NCI-H1105 treated with DMSO at 0.1 percent for 48 hours (cell line): ENCODE measurements at places on chromosomes 13 and 19.

DNA sequence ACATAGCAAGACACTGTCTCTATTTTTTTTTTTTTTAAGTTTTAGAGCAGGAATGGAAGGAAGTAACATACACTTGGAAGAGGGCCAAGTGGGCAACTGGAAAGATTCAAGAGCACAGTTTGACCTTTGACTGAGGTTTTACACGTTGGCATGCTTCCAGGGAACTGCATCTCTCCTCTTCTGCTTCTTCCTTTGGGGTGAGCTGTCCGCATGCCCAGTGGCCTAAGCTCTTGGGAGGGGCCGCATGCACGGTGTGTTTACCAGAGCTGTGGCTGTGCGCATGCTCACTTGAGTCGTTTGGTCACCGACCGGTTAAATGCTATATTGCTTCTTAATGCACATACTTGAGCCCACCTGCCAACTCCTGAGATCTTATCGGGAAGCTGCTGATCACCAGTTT is 727.7 kb downstream of the UQCRFS1 start:
- no peak for DNase-seq

- no peak for DNase-seq
These were observed 742.1 kb downstream of the LIG4 start for GRCh38 chr13:107473253-107473652.

DNA sequence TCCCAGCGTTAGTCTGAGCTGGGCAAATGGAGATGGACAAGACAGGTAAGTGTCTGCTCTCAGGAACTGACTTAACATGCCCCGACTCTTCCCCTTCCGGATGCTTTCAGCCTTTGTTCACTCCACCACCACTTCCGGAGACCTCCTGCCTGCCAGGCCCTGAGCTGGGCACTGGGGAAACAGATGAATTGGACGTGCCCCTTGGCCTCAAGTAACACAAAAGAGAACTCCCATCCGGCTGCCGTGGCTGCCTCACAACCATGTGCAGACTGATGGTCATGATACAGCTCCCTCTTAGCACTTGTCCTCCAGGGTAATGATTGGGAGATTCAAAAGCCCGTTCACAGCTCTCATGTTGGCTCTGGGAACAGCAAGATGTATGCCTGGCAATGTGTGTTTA is 6.9 kb downstream of the ZNF784 start:
- no peak for DNase-seq

DNA sequence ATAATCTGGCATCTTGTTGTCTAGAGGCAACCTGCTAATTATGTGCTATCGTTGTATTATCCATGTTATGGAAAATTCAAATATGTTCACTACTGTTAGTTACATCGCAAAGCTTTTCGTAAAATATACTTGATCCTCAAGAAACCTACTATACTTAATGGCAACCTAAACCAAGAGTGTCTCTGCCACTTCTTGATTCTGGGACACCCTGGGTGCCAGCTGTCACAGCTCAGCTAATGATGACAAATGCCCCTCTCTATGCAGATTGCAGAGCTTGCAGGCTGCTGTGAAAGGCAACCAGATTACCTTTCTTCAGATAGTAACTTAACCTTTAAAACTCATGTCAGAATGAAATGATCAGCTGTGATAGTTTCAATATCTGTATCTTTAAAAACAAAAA is 8.9 kb upstream of the MAB21L1 start:
- DNase-seq: no peak

DNA sequence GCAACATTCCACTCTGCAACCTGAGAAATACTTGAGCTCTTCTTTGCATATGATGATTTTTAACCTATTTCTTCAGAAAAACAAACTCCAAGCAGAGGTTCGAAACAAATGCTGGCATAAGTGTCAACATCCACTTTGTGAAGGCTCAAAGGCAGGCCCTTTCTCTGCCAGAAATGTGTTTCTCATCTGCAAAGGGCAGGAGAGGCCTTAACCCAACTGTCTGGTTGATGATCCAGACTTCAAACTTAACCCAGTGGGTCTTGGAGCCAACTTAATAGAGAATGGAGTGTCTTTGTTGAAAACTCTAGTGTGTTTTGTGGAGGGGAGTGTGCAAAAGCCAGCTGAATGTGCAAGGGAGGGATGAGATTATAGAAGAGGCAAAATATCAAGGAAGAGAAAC is 28.3 kb upstream of the ZNF507 start:
- no peak for DNase-seq

DNA sequence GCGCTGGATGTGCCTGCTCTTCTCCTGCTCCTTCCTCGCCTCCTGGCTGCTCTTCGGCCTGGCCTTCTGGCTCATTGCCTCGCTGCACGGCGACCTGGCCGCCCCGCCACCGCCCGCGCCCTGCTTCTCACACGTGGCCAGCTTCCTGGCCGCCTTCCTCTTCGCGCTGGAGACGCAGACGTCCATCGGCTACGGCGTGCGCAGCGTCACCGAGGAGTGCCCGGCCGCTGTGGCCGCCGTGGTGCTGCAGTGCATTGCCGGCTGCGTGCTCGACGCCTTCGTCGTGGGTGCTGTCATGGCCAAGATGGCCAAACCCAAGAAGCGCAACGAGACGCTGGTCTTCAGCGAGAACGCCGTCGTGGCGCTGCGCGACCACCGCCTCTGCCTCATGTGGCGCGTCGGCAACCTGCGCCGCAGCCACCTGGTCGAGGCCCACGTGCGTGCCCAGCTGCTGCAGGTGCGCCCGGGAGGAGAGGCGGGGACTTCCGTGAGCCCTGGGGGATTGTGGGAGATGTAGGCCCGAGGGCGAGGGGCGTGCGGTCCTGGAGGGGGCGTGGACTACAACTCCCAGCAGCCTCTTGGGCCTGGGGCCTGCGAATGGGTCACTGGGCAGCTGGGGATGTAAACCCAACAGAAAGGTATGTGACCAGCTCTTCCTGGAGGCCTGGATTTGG is 6.7 kb downstream of the KCNJ14 start:
- no peak for DNase-seq

DNA sequence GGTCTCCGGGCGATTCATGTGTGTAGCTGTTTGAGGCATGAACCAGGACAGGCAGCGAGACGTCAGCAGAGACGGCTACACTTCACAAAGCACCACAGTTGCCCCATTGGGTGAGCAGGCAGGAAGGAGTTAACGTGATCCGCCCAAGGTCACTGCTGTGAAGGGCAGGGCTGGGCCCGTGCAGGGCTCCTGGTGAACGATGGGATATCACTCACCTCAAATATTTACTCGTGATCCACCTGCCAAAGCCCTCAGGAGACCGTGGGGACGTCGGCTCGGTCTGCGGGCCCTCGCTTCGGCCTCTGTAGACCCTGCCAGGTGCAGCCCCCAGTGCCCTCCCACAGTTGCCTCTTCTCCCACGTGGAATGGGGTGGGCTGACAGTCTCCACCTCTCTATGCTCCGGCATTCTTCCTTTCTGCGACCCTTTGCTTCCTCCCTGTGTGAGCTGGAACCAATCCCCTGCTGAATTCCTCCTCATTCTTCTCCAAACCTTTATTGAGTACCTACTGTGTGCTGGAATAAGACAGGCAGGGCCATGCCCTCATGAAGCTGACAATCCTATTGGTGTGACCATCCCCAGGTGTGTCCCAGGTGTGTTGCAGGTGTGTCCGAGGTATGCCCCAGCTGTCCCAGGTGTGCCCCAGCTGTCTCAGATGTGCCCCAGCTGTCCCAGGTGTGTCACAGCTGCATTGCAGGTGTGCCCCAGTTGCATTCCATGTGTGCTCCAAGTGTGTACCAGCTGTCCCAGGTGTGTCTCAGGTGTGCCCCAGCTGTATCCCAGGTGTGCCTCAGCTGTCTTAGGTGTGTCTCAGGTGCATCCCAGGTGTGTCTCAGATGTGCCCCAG is 2.0 kb upstream of the GRK1 start:
- DNase-seq: no peak

- DNase-seq: no peak
These were observed 34.1 kb downstream of the ELL start for GRCh38 chr19:18487576-18488402.

GRCh38 chr19:10516671-10517286 is 468 bp downstream of the S1PR5 start:
- DNase-seq: no peak

DNA sequence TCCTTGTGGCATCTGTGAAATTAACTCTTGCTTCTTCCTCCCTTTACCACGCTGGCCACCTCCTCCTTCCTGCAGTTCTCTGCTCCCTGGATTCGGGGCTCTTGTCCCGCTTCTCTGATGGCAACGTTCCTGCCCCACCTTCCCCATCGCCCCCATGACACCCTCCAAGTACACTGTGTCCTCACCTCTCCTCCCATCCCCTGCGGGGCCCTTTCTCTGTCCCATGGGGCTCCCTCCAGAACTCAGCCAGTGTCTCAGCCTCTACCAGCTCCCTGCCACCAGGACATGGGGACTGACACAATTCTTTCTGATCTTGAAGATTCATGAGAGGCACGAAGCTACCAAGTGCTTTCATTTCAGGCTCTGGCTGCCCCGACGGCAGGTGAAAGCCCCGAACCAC is 9.1 kb downstream of the CARS2 start:
- DNase-seq: no peak

- no peak for DNase-seq
These were observed 1.2 kb downstream of the ZSWIM4 start for GRCh38 chr19:13796301-13797057.

GRCh38 chr19:7395360-7396066 is 46.8 kb downstream of the ARHGEF18 start:
- DNase-seq: no peak

DNA sequence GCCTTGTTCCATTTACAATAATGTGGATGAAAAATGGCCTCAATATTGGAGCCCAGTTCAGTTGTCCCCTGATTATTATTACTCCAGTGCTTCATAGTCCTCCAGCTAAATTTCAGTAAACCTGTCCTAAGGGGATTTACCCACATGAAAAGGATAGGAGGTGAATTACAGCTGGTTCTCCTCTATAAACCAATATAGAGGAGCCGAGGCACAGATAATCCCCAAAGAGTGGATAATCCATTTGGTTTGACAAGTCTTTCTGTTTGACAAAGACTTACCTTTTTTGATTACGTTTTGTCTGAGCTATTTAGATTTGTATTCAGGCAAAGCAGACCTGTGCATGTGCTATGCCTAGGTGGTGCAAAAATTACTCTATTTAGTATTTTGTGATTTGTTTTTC is 2.7 kb downstream of the CNMD start:
- no peak for DNase-seq

DNA sequence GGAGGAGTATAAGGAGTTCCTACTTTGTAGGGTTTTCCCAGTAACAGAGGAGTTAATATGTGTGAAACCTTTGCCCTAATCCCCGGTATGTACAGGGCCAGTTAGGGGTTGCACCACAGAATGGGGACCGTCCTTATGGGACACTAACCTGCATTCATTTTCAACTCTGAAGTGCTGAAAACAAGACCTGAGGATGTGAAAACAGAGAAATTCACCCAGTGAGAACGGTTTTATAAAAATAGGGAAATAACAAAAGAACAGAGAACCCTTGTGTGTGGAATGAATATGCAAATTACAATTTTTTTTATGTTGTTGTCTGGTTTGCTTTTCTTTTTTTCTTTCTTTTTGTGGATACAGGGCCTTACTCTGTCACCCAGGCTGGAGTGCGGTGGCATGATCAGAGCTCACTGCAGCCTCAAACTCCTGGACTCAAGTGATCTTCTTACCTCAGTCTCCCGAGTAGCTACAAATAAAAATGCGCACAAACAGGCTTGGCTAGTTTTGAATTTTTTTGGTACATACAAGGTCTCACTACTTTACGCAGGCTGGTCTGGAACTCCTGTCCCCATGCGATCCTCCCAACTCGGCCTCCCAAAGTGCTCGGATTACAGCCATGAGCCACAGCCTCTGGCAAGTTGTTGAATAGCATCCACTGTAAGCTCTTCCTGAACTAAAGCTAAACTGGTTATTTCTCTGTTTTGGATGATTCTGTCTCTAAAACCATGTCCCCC is 10.6 kb downstream of the CLC start:
- no peak for DNase-seq

DNA sequence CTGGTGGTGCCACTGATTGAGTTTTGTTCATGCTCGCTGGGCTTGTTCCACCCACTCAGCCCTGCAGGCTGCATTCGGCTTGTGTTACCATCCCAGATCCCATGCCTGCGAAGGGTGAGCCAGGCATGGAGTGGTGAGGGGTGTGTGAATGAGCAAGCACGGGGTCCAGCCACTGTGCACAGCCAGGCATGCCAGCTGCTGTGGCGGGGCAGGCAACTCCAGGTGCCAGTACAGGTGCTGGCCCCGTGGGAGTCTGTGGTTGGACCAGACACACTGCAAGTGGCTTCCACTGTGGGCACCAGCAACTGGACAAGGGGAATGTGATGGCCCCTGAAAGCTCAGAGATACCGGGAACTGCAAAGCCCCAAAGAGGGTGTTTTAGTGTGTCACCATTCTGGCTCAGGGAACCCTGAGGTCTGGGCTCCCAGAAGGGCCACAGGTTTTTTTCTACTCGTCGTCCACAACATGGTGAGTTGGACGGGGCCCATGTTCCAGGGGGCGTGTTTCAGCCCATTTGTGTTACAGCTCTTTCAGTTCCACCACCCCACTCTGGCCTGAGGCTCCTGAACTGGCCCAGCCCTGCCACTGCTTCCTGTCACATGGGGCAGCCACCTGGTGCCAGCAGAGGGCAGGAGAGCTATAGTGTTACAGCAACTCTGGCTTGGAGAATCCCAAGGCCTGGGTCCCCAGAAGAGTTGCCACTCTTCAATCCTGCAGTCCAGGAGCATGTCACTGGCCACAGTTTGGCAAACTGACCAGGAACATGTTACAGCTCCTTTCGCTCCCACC is 217.0 kb upstream of the OBI1 start:
- no peak for DNase-seq

DNA sequence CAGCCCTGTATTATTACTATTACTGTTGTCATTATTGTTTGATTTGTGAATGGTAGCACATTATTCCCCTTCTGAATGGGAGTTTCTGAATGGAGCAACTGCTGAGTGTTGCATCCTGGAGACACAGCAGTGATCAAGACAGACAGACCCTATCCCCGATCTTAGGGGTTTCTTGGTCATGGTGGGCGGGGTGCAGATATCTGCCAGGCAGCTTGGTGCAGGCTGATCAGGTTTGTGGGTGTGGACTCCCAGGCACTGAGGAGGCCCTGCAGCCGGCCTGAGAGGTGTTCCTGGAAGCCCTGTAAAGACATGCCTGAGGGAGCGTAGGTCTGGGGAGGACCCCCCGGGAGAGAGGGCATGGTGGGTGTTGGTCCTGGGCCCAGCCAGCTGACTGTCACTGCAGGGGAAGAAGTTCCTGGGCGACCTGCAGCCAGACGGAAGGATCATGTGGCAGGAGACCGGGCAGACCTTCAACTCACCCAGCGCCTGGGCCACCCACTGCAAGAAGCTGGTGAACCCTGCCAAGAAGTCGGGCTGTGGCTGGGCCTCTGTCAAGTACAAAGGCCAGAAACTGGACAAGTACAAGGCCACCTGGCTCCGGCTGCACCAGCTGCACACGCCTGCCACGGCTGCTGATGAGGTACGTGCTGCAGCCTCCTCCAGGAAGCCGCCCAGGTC is 2.1 kb downstream of the MPND start:
- DNase-seq: no peak
